Stimulated activated CD8-positive, alpha-beta memory T cell treated with anti-CD3 and anti-CD28 coated beads, Interleukin-7, amount 100 ng/mL, for 24 hours (primary cell): ENCODE measurements at places on chromosomes 2 and 18.

DNA sequence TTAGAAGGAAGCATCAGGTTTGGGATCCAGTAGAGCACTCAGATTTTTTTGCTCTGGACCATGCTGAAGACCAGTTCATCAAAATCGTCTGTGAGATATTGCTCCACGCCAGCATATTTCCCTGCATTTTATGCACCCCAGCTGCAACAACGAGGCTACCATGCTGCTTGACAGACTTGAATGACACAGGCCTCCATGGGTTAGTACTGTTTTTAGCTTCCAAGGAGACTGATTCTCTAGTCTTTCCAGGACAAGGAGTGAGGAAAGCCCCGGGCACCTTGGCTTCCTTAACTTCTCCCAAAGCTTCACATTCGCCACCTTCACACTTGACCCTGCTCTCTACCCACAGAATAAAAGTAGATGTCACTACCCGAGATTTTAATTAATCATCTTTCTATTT is 17.5 kb downstream of the BOD1L2 start:
- no peak for DNase-seq

DNA sequence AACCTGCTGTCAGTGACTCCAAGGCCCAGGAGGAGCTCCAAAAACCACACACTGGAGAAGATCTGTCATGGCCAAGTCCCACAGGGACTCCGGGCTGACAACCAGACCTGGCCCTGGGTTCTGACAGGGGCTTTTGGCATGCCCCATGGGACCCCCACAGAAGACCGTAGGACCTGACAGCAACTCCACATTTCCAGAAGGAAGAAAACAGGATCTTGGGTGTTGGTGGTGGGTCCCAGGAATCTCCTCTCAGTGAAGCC is 275.9 kb upstream of the HS6ST1 start:
- no peak for DNase-seq

- no peak for DNase-seq
Measured at GRCh38 chr18:36676629-36677028, 152.2 kb downstream of the TPGS2 start.

DNA sequence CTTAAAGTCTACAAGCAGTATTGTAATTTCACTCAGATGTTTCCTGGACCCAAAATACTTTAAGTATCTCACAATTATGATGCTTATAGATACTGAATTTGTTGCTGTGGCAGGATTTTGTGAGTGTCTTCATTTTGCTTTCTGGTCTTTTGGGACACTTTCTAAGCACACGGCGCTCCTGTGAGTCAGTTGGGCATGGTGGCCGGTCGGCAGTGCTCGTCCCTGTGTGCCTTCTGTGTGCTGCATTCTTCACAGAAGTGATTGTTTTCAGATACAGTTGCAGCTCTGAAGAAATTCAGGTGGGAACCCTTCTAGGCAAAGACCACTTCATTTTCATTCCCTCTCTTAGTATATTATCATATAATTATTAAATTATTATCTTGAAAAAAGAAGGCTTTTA is 273.3 kb downstream of the ZNF407 start:
- no peak for DNase-seq

GRCh38 chr2:30346471-30347169 is 100.4 kb upstream of the LCLAT1 start:
- no peak for DNase-seq

DNA sequence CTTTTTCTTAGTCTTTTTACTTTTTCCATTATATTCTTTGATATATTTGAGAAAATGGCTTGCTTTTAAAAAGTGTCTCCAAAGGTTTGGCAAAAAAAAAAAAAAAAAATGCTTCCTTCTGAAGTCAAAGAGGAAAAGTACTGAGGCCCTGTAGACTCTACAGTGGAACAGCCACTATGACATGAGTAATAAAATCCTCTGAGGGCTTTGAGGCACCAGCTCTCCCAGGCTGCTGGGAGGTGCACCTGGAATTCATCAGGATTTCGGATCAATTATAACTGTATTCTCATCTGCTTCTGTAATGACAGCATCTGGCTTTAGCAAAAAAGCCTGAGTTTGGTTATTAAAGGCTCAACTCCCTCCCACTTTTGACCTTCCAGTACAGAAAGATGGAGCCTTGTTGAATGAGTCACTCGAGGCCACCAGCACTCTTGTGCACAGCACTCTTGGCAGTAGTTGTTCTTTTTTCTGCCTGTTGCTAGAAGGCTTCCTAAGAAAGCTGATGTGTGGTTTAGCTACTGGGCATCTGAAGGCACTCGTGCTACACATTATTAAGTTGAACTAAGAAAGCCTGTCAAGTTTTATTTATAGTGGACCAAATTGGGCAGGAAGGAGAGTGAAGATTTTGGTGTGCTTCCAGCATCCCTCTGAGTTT is 131.3 kb downstream of the PRPF40A start:
- no peak for DNase-seq

GRCh38 chr18:73232933-73233332 is 365.1 kb upstream of the NETO1 start:
- no peak for DNase-seq

- DNase-seq: no peak
Measured at GRCh38 chr2:239433777-239434403, 33.1 kb upstream of the HDAC4 start.

DNA sequence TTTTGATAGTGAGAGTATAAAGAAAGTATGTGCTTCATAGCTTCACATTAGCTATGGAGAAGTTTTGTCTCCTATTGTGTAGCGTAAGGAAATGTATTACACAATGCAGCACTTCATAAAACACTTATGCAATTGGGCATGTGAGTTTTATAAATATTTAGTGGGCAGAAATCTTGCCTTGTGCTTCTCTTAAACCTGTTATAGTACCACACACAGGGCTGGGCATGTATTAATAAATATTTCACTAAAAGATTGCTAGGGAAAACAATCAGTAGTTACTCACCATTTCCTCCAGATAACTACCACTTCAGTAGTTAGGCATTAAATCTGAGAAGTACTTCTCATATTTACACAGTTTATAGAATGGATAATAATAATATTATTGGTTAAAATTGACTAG is 1080.8 kb upstream of the PIK3C3 start:
- no peak for DNase-seq

GRCh38 chr18:10210057-10210633 is 244.3 kb upstream of the APCDD1 start:
- DNase-seq: no peak

- no peak for DNase-seq
Measured at GRCh38 chr2:73993376-73993775, 8.7 kb downstream of the TET3 start.

DNA sequence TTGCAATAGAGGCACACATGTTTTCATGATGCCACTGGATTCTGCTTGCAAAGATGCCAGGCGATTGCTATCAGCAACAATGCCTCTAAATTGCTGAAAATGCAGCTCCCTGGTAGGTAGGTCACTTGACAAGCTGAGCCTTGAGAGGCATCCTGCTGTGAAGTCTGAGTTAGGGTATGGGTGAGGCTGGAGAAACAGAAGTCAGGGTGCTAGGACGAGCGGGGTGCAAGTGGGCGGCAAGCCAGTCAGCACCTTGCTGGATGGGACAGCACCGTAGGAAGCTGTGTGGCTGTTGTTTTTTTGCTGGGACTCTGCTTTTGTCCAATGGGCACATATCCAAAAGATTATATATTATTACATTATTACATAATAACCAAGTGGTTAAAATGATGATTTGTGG is 10.5 kb upstream of the CLIP4 start:
- no peak for DNase-seq

DNA sequence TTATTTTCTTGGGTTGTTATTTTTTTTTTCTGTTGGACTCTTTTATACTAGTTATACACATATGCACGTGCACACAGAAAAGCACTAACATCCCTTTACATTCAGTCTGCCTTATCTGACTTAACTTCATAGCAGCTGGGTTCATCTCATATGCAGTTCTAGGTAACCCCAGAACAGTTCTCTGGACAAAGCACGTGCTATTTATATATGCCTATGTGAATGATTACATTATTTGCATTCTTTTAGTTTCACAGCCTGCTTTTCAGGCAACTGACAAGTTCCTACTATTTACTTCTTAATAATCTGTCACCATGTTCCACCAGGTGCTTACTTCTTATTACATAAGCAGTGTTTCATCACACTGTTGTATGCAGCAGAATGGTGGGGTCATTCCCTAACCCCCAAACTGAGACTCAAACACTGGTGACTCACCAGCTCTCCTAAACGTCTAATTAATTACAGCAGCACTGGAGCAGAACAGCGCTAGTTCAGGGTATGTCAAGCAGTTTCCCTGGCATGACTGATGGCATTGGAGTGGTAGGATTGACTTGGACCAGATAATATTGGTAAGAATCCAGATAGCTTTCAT is 372.8 kb downstream of the CLIP4 start:
- no peak for DNase-seq

- no peak for DNase-seq
Measured at GRCh38 chr2:22867973-22868372, 517.0 kb upstream of the KLHL29 start.

DNA sequence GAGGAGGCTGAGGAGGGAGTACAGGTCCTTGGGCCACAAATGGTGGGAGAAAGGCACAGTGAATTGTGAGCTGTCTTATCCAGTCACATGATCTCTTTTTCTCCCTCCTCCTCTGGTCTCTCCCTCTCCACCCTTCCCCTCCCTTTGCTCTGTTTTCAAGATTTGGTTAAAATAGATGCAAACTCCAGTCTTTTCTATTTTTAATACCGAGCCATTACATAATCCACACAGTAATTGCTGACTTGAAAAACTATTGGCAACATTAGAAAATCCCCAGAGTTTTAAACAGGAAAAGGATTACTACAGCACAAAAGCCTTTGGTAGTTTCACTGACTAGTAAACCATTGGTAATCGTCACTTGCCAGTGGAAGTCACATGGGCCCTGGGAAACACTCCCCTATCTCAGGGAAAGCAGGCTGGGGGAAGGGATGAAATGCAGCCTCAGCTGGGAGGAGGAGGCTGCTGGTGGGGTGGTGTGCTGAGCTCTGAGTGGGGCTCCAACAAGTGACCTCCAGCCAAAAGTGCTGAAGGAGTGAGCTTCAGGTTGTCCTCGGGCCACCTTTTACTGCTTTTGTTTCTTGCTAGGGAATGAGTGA is 57.4 kb upstream of the PCBP1 start:
- DNase-seq: no peak

GRCh38 chr2:232473467-232473890 is 14.2 kb downstream of the ECEL1 start:
- DNase-seq: no peak

DNA sequence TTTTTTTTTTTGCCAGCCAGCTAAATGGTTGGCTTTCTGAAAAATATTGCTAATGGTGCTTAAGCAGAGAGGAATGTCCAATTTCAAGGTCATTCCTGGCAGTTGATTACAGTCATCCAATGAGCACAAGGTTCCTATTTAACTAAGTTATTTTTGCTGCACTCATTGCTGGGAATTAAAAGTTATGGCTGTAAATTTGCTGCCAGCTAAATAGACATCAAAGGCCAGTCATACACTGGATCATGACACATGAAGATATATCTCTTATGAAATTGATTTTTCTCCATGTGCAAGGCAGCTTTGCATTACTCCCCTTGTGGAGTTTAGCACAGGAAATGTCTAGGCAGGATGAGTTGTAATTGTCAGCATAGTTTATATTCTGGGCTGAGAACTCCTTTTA is 1898.4 kb upstream of the CELF4 start:
- no peak for DNase-seq

- no peak for DNase-seq
Measured at GRCh38 chr2:233354971-233355574, 779 bp downstream of the DGKD start.

GRCh38 chr2:127864877-127865276 is 6.9 kb upstream of the POLR2D start:
- no peak for DNase-seq

DNA sequence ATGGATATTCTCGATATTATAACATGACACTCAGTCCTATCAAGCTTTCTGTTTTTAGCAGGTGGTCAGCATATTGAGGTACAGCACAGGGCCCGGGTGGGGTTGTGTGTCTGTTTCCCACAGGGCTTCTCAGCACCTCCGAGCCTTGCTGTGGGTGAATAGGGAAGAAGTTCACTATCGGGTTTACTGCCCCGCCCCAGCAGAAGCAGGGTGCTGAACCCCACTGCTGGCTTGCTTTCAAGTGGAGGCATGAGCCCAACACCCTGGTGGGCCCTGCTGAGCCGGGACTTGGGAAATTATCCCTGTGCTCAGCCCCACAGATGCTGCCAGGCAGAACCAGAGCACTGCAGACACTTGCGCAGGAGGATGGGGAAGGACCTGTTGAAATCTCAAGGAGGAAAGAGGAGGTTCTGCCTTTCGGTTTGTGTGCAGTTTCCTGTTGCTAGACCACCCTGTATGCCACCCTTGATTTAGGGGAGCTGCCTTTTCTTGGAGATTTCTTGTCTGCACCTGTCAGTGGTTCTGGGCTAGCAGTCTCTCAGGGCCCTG is 270.3 kb upstream of the SALL3 start:
- DNase-seq: no peak

GRCh38 chr2:229611360-229611759 is 103.0 kb downstream of the DNER start:
- no peak for DNase-seq

- no peak for DNase-seq
Measured at GRCh38 chr2:23200787-23201114, 184.2 kb upstream of the KLHL29 start.

DNA sequence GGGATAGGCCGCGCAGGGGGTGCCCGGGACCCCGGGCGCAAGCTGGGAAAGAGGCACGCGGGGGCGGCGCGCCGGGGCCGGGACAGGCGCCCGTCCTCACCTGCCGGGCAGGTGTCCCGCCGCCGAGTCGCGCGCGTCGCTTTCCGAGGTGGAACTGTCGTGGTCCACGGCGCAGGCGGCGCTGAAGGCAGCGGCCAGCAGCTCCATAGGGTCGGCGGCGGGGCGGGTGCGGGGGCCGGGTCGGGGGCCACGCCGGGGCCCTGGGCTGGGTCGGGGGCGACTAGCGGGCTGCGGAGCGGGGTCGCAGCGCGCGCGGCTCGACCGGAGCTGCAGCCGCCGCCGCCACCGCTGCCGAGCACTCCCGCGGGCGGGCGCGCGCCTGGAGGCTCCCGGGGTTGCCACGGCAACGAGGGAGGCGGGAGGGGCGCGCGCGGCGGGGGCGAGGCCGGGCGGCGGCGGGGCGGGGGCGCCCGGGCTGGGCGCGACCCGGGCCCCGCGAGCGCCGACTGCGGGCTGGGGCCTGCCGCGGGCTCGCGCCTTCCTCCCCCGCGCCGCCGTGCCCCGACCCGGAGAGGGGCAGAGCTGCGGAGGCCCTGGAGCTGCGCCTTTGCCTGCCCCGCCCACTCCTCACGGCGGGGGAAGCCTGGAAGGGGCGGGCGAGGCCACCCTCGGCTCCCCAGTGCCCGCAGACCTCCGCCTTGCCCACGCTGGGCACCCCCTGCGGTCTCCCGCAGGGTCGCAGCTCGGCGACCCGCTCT is 57.9 kb downstream of the SNORC start:
- no peak for DNase-seq
